Cortex of kidney (tissue), 1 donor: ENCODE measurements at places on chromosomes 2 and 18.

- DNase-seq: no peak
These were observed 169.3 kb downstream of the KCNE4 start for GRCh38 chr2:223221139-223221835.

GRCh38 chr18:49591271-49591670 lies 29.4 kb downstream of the LIPG start:
- no peak for DNase-seq

DNA sequence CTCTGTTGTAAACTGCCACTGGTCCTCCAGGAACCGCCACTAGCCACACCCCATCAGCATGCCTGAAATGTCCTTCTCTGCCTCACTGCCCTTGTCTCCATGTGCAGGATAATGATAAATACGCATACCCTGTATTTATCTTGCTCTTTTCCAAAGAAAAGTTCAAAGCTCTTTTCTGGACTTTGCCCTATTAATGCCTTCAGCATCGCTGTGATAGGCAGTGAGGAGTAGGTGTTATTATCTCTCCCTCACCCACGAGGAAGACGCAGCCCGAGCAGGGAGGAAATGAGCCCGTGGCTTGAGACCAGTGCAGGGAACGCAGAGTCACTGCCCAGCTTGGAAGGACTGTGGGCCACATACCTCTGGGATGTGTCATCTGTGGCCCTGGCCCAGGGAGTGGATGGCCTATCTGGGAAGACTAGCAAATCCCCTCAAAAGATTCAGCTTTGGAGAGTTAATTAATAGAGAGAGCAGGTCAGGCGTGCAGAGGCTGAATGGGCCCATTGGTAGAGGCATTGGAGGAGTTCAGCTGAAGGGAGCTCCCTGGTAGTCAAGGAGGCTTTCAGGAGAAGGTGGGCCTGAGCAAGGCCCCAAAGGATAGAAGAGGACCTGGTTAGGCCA lies 39.5 kb upstream of the MCFD2 start:
- no peak for DNase-seq

DNA sequence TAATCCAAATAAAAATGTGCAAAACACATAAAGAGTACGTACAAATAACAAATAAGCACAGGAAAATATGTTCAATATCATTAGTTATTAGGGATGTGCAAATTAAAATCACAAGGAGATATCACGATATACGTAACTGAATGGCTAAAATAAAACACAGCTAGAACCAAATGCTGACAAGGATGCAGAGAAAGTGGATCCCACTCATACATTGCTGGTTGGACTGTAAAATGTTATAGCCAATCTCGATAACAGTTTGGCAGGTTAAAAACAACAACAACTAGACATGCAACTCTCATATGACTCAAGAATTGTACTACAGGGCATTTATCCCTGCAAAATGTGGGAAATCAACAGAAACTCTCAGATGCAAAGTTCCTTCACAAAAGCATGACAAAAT lies 553.9 kb downstream of the ADCYAP1 start:
- DNase-seq: no peak

GRCh38 chr2:3462493-3463104 lies 56.7 kb downstream of the ADI1 start:
- no peak for DNase-seq

DNA sequence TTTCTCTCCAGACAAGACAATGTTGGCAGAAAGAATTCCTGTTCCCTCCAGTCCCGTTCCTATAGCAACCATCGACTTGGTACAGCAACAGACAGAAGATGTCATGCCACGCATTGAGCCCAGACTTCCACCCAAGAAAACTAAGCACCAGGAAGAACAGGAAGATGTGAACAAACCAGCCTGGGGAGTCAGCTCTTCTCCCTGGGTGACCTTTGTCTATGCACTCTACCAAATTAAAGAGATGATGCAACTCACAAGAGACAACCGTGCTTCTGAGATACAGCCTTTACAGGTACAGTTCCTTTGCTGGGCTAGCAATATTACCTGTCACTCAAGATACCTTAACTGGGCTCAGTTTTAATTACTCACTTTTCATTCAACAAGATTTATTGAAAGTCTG lies 37.1 kb downstream of the NEMP2 start:
- DNase-seq: no peak

- DNase-seq: no peak
These were observed 46.7 kb upstream of the ATL2 start for GRCh38 chr2:38423763-38424162.

DNA sequence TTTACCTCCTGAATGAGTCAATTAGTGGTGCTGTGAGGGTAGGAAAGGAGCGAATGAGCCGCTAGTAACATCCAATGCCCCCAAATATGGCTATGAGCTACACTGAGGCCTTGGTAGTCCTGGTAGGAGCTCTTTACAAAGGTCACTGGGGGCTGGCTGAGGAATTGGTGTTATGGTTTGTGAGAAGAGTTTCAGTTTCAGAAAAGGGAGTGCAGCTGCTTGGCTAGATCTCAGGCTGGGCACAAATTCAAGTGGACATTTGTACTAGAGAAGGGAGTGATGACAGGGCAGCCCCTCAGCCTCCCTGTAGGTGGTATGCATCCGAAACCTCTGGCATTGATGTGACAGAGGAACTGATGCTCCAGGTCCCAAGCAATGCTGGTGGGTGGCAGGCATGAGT lies 13.9 kb upstream of the PAIP2B start:
- DNase-seq: no peak

- no peak for DNase-seq
These were observed 42.1 kb downstream of the CALCRL start for GRCh38 chr2:187405921-187406320.

- no peak for DNase-seq
These were observed 60.5 kb upstream of the ST3GAL5 start for GRCh38 chr2:85949280-85949679.

DNA sequence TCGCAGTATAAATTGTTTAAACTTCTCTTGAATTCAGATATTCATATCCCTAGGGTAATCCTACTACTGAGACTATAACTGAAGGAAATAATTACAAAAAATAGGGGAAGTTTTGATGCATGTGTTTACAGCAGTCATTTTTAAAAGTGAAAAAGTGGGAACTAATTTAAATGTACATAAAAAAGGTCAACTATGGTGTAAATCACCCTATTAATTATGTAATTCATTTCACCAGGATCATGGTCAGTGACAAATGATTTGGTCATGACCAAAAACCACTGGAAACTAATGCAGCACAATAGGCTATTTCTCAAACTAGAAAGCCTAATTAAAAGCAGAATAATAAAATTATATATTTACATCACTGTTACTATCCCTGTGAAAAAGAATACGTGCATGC lies 5.0 kb upstream of the CNGA3 start:
- no peak for DNase-seq

- no peak for DNase-seq
These were observed 18.1 kb downstream of the ABCB11 start for GRCh38 chr2:169012812-169013627.

DNA sequence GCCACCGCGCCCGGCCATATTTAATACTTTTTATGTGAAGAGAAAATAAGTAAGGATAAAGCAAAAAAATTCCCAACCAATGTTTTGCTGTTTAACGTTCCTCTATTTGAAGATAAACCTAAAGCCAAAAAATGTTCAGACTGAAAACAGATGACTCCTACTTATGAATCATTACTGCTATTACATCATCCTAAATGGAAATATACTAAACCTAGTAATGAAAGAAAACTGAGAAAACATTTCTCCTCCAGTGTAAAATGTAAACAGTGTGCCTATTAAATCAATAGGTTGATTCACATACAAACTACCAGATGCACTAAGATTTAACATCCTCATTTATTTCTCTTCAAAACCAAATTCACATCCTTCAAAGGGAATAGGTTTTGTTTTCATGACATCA lies 43.5 kb downstream of the CWC22 start:
- no peak for DNase-seq
